ENCODE measurements at places on chromosomes 2 and 18.

DNA sequence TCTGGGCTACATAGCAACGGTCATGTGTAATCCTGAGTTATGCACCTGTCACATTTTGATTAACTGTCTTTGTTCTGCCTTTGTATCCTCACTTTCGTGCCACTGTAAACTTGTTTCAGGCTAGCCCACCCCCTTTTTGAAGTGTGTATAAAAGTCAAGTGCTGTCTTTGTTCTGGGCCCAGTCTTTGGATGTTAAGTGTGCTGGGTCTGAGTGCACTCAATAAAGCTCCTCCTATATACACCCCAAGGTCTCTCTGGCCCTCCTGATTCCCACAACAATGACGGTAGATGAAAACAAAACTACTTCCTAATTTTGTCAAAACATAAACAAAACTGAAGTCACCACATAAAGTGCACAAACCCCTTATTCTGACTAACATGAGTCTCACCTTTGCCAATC lies 633.4 kb downstream of the DSC3 start:
- DNase-seq, result no peak

- DNase-seq, result no peak
Measured at GRCh38 chr18:24914685-24915084, 437.3 kb downstream of the ZNF521 start.

GRCh38 chr2:236862526-236862925 lies 223.2 kb upstream of the COPS8 start:
- DNase-seq, result no peak

DNA sequence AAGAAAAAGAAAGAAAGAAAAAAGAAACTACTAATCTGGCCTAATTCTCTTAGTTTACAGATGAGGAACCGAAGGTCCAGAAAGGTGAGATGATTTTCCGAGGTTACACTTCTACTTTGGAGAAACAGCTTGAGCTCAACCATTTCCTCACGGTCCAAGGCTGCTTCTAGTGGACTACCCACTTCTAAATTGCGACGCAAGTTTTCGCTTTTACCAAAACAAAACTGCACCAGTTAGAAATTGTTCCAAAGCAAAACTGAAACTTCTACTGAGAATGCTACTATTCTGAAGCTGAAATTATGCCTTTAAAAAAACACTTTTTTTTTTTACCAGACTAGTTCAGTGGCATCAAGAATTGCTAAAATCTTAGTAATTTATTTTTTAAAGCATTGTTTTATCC lies 101.6 kb downstream of the INO80D start:
- DNase-seq, result no peak

- no peak for DNase-seq
Measured at GRCh38 chr18:68431922-68432198, 283.0 kb downstream of the TMX3 start.

DNA sequence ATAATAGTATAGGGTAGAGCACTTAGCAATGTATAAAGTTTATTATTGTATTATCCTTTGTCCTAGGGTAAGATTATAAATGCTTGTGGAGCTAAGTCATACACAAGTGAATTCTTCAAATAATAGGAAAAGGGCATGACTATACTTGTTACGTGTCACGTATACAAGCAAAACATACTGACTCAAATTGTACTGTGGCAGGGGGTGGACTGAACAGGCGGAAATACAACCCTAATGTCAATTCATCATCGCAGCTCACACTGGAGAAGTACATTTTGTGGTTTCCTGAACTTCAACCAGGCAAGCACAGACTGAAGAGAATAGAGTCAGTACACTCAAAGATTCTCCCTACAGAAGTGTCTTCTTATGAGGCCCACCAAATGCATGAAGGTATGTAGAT lies 201.0 kb downstream of the MBD2 start:
- no peak for DNase-seq

DNA sequence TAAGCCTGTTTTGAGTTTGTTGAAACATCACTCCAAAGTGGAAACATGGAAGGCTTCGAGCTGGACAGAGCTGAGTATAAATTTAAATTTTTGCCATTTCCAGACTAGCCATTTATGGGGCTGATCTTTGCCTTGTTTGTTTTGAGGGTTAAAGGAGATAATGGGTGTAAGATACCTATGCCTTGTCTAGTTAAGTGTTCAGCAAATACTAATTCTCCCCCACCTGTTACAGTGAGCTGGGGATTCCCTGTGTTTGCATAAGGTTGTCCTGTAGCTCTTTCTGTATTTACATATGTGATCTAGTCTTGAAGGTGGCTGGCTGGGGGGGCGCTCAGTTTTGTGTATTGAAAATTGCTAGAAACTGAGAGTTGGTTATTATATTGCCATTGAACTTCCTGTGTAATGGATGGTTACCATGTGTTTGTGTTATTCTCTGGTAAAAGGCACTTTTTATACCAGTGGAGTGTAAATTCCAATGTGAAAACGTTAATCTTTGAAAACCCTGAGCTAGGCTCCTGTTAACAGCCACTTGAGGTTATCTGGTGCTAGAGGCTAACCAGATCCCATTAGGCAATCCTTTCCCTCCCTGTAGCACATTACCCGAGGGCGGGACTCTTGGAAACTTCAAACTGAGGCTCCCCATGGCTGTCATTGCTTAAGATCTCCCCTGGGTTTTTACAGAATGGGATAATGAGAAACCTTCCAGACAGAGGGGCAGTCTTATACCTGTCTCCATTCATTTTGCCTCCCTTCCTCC lies 26.7 kb downstream of the TANC1 start:
- no peak for DNase-seq

DNA sequence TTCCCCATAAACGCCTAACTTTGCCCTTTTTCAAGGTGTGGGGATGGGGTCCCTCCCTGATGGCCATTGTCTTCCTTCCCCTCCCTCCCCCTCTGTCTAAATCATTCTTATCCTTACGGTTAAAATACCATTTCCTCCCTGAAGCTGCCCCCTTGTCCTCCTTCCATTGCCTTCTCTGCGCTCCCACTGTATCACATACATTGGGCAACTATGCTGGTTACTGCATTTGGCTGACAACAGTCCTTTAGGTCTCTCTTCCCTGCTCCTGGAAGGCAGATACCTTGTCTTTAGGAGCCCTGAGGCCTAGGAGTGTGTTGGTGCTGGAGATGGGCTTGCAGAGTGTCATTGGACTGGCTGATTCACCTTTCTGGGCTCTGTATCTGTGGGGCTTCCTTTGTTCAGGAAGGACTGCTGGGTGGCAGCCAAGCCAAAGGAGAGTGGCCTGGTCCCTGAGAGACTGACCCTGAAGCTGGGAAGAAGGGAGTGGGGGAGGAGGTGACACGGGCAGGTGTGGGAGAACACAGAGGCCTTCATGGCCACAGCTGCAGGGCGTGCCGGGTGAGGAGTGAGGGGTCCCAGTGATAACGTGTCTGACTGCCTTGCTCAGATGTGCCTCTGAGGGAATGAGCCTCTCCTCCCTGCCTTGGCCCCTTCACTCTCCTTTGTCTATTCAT lies 2.2 kb downstream of the WNT6 start:
- DNase-seq, result no peak

DNA sequence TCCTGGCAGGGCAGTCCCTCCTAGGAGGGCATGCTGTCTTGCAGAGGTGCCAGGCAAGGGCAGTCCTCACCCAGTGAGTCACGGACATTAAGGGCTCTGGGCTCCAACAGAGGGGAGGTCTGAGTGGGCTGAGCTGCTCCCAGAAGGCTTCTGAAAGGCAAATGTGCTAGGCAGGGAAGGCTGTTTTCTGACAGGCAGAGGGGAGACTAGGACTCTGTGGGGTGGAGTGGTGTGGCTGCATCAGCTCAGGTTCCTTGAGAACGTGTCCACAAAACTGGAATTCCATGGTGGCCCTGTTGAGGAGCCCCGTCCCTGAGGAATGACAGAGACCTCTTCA lies 283.5 kb downstream of the MYCN start:
- DNase-seq, result no peak

- DNase-seq, result no peak
Measured at GRCh38 chr2:215535125-215535668, 99.3 kb upstream of the FN1 start.

- no peak for DNase-seq
Measured at GRCh38 chr2:217459016-217459415, 543.8 kb downstream of the TNS1 start.

DNA sequence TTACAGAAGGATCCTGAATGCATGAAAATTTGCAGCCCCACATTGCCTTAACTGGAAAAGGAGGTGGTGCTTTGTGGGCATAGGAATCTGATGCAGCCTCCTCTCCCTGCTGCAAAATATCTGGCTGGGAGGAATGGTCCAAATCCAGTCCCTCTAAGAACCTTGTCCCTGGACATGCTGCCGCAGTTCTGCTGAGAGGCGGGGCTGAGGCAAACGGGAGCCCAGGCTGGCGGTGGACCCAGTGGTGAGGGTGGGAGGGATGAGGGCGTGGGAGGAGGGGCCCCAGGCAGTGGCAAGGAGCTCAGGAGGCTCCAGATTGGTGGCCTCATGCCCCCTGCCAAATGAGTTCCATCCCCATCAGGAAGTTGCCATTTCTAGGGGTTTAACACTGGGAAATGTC lies 36.2 kb downstream of the ZAP70 start:
- DNase-seq, result no peak

GRCh38 chr2:236674238-236674637 lies 104.6 kb downstream of the ACKR3 start:
- DNase-seq, result no peak

DNA sequence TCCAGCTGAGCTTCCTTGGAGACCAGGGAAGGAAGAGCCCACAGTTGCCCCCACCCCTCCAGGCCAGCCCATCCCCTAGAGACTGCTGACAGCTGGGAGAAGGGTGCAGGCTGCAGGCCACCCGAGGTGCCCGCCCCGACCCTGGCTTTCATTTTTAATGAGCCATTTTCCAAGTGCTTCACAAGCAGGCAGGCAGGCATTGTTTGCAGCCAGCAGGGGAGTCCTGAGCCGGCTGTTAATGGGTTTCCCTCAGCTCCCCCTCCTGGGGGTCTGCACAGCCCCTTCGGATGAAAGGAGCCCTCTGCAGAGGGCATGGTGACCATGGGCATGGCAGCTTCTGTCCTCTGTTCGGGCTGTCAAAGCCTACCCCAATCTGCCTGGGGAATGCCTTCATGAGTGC lies 94.5 kb downstream of the ZBTB7C start:
- DNase-seq, result no peak

- DNase-seq, result no peak
Measured at GRCh38 chr2:10891390-10891789, 20.3 kb upstream of the KCNF1 start.

DNA sequence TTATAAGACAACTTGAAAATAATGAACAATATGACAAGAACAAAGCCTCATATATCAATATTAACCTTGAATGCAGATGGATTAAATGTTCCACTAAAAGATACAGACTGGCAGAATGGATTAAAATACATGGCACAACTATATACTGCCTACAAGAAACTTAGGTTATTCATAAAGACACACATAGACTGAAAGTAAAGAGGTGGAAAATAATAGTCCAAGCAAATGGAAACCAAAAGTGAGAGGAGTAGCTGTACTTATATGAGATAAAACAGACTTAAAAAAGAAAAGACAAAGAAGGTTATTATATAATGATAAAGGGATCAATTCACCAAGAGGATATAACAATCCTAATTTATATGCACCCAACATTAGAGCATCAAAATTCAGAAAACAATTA lies 18.2 kb downstream of the LMAN1 start:
- DNase-seq, result no peak

GRCh38 chr2:85786865-85787264 lies 33.1 kb downstream of the ATOH8 start:
- DNase-seq, result no peak

- DNase-seq, result no peak
Measured at GRCh38 chr2:121698318-121698930, 38.3 kb downstream of the NIFK start.

- no peak for DNase-seq
Measured at GRCh38 chr2:42385225-42385624, 24.2 kb upstream of the COX7A2L start.

- no peak for DNase-seq
Measured at GRCh38 chr2:223896833-223897311, 48.3 kb downstream of the WDFY1 start.

GRCh38 chr2:95008306-95008705 lies 17.2 kb upstream of the MAL start:
- DNase-seq, result no peak

GRCh38 chr2:48771241-48772014 lies 15.9 kb upstream of the LHCGR start:
- DNase-seq, result no peak

DNA sequence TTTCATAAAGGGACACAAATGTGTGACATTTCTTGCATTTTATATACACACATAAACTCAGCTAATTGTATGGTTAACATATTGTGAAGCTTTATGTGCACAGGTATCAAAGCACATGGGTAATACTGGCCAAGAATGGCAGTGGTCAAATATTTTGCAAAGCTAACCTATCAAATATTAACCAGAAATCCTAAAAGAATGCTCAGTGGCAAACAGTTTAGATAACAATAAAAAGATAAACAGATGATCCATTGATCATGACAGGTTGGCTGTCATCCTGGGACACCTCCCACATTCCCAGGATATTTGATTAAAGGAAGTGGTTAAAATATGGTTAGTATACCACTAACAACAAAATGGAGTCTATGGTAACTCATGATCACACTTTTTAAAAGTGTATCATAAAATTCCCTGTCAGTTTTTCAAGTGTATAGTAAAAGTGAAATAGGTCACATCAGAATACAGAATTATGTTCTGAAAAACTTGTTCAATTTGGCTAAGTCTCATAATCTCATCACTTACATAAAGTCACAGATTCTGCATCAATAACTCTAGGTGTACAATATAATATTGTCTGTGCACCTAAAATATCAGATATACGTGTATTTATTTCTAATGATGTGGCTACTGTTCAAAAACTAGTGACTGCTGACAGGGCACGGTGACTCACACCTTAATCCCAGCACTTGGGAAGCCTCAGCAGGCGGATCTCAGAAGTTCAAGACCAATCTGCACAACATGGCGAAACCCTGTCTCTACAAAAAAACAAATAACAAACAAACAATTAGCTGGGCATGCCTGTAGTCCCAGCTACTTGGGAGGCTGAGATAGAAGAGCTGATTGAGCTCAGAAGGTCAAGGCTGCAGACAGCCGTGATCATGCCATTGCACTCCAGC lies 48.9 kb downstream of the CDH2 start:
- DNase-seq, result no peak

GRCh38 chr18:48367557-48367956 lies 41.6 kb downstream of the ZBTB7C start:
- no peak for DNase-seq

DNA sequence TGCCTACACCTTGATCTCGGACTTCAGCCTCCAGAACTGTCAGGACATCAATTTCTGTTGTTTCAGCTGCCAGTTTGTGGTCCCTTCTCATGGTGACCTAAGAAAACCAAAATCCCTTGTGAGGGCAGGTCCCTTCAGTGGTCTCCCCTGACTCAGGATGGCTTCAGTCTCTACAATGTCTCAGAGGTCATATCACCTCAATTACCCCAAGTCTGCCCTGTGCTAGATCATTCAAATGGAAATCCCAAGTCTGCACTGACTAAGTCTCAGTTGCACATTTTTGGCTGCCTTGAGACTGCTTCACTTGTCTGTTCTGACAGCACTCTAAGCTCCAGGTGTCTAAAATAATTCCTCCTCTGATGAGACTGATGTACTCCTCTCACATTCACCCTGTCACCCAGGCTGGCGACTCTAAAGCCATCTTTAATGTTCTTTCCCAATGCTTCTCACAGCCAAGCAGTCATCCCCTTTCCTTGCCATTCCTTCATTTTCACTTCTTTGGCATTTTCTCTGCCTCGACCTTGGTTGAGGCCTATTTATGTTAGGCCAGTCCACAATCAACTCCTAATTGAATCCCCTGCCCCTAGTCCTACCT lies 470.8 kb downstream of the DLGAP1 start:
- DNase-seq, result no peak

All from activated T-cell treated with anti-CD3 and anti-CD28 coated beads for 24 hours (primary cell).